ENCODE measurements at places on chromosomes 1 and 21. TPM values are rescaled to one million over a fixed set of nuclear protein-coding genes. Genes with fewer than 3 reads are reported as not detected.

DNA sequence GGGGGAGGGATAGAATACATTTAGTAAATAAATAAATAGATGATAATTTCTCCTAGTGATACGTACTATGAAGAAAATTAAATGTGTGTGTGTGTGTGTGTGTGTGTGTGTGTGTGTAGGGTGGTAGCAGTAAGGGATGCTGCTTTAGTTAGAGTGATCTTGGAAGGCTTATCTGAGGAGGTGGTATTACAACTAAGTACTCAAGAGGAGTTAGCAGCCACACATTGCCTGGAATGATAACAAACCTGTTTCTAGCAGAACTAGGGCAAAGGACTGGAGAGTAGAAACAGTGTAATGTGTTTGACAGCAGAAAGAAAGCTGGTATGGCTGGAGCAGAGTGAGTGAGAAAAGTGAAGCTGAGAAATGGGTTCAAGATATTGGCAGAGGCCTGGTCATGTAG, 58.3 kb upstream of the FASLG start:
- DNase-seq = peak; percentile 50

GRCh38 chr1:23080885-23081284, 61.6 kb downstream of the KDM1A start:
- DNase-seq = no peak

CRYAA gene
- not detected for total RNA-seq

GRCh38 chr1:20344738-20345137, 54.1 kb downstream of the VWA5B1 start:
- no peak for DNase-seq

DNA sequence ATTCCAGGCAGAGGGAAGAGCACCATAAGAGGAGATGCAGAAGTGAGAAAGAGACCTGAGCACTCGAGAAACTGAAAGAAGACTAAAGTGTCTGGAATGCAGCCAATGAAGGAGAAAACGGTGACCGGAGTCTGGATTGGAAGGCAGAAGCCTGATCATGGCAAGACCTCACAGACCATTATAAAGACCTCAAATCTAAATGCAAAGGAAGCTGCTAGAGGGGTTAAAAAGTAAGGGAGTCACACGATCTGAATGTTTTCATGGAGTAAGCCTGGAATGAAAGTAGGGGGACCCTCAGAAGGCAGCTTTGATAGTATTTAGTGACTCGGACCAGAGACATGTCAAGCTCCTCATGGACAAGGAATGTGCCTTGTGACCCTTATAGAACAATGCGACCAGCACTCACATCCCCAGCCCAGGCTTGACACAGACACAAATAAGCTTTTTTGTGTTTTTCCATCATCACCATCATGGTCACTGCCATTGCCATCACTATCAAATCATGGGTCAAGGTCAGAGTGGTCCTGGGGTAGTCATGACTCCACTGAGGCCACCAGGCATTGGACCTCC, 183.6 kb downstream of the SEC16B start:
- DNase-seq = no peak

DNA sequence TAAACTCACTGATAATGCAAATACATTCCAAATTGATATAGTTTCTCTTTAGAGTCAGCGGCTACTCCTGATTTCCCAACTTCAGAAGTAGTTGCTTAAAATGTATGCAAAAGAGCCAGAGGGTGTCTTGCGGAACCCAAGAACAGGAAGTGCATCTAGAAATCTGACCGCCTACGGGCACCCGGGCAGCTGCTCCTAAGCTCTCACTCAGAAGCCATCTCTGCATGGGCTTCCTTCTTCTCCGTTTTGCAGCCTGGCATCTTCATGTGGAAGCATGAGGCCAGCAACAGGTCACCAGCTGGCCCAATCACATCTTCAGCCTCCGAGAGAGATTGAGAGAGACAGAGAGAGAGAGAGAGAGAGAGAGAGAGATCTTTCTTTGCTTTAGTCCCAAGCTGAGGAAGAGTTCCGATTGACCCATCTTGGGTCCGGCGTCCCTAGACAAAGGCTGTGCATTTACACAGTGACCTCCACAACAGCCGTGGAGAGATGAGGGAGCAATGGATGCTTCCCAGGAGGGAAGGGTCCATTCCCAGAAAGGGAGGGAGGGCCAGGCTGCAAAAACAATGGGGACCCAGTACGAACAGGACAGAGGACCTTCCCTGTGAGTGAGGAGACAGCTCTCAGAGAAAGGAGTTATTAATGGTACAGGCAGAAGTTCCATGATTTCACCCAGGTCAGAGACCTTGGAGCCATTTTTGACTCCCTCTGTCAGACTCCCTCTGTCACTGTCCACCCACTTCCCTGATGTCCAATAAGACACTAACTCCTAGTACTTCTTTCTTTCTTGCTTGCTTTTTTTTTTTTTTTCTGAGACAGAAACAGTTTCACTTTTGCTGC, 28.2 kb upstream of the SLC30A1 start:
- peak; percentile 50 for DNase-seq
